Activated CD4-positive, alpha-beta T cell treated with anti-CD3 and anti-CD28 coated beads for 4 hours (primary cell): ENCODE measurements at places on chromosomes 6 and 20.

- DNase-seq = no peak
Measured at GRCh38 chr6:96246563-96246962, 230.8 kb downstream of the FUT9 start.

DNA sequence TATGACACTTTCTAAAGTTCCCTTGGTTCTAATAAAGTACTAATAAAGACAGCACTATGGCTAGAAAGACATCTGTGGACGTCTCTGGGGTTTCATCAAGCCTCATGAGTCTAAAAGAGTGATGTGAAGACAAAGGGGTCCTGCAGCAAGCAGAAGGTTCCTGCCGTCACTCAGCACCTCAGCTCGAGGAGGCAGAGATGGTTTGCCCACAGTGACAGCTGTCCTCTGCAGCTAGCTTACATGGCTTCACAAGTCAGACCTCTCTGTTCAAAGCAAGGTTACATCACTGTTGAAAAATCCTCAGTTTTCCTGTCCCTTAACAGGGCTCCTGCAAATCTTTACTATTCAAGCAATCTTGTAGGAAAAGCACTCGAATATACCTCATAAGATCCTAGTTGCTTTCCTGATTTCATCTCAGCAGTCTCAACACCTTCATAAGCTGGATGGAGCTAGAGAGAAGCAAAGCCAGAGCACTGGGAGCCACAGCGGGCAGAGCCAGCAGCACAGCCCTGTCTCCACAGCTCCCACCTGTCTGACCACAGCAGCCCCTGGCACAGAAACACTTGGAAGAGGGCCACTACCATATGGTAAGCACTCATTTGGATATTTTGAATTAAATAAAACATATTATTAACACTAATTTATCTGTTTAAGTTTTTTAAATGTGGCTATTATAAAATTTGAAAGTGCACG, 202.3 kb downstream of the GMDS start:
- no peak for DNase-seq

GRCh38 chr6:1839361-1839760, 229.6 kb downstream of the FOXC1 start:
- no peak for DNase-seq

GRCh38 chr6:114740547-114740946, 397.7 kb upstream of the HS3ST5 start:
- no peak for DNase-seq

DNA sequence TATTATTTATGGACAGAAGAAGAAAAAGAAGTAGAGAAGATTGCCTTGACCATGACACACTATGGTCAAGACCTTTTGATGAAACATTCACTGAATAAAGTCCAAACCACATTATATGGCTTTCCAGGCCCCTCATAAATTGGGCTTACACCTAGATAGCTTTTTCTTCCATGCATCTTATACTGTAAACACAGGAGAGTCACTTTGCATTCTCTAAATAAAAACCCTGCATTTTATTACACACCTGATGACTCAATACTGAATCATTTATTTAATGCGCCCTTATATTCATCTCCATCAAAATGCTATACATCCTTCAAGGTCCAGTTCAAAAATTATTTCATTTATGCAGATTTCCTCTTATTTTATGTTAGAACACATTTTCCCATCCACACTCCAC, 78.0 kb downstream of the COL21A1 start:
- DNase-seq = no peak

GRCh38 chr6:12007887-12008286, 4.2 kb upstream of the HIVEP1 start:
- no peak for DNase-seq

- DNase-seq = no peak
Measured at GRCh38 chr6:143564484-143565017, 53.0 kb upstream of the FUCA2 start.

- DNase-seq = no peak
Measured at GRCh38 chr6:24009319-24009718, 116.7 kb upstream of the NRSN1 start.

DNA sequence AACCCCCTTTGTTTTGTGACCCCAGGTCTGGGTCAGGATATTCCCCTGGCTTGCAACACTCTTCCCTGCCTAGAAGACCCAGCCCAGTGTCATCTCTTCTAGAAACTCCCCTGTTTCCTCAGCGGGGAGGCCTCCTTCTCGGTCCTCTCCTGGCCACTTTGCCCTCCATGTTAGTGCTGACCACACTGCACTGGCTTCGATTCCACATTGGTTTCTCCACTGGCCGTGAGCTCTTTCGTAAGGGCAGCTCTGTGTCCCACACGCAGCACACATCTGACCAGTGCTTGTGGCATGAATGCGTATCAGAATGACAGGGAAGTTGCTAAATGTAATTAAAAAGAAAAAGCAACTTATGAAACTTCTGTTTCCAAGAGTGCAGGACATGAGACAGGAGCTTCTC, 49.4 kb upstream of the FNDC1 start:
- no peak for DNase-seq

DNA sequence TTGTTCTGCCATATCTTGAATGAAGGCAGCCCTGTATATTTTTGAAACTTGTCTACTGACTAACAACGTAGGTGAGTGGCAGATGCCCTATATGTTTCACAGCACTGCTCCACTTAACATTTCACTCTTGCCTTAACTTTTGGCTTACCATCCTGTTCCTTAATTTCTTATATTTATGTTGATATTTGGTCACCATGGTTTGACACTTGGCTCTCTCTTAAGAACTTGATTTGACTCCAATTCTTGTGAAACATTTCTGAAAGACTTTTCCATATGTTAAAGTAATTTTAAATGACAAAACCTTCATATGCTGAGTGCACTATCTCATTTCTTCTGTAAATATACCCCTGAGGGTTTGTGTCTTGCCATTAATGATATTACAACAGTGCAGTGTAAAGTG, 434.3 kb upstream of the IMPG1 start:
- no peak for DNase-seq

DNA sequence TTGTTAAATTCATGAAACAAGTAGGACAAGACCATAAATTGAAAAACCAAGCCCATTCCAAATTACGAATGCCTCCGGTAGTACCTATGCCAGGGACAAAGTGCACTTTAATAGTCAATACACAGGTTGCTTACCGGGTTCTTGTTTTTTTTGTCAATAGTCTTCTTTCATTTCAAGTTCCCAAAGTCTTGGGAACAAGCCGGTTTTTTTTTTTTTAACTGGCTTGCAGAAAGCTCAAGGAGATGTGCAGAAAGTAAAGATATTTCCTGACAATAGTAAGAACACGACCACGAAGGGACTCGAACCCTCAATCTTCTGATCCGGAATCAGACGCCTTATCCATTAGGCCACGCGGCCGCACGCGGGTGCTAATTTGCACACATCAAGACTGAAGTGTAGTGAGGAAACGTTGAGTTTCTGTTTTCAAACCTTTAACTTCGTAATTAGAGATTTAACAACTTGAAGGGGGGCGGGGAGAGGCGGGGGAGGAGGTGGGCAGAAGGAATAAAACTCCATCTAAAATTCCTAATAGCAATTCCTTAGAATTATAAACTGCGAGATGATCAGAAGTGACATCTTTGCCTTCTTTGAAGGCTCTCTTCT, 181.0 kb downstream of the TRIM27 start:
- no peak for DNase-seq

DNA sequence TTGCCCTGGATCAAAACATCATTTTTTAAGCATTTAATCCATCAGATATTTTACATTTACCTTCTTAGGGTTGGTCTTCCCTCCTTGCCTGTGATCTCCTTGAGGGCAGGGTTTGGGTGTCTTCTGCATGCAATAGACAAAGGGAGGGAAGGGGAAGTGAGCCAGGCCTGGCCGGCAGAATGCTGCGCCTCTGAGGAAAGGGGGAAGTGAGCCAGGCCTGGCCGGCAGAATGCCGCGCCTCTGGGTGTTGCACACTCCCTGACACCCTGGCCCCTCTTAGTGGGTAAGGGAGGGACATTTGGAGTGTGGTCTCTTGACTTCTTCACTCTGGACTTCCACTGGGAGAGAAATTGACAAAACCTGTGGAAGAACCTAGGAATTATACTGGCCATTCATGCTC, 12.4 kb downstream of the PSMF1 start:
- DNase-seq = no peak

- DNase-seq = no peak
Measured at GRCh38 chr6:3527651-3527977, 70.8 kb upstream of the SLC22A23 start.

- no peak for DNase-seq
Measured at GRCh38 chr6:1287103-1287591, 24.8 kb upstream of the FOXQ1 start.

DNA sequence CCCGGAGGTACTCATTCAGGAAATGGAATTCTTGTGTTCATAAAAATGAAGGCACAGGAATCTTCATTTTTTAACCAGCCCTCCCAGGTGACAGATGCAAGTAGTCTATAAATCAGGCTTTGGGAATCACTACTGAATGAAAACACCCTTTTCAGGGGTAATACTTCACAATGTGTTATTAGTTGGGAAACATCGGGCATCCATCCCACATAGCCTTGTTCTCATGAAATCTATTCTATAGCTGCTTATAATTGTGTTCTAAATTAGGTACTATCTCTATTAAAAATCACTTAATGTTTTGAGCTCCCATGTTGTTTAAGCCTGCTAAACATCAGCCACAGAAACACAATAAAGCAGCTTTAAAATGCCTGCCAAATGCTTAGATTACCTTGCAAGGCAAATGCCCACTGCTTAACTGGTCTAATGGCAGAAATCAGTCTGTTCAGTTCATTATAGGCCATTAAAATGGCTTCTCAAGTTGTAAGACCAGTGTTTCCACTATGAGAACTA, 94.9 kb downstream of the L3MBTL3 start:
- DNase-seq = no peak

- no peak for DNase-seq
Measured at GRCh38 chr6:145929037-145929633, 35.0 kb downstream of the SHPRH start.

GRCh38 chr20:53130795-53131194, 158.6 kb downstream of the TSHZ2 start:
- DNase-seq = no peak

- no peak for DNase-seq
Measured at GRCh38 chr20:51199920-51200319, 177.0 kb upstream of the KCNG1 start.

DNA sequence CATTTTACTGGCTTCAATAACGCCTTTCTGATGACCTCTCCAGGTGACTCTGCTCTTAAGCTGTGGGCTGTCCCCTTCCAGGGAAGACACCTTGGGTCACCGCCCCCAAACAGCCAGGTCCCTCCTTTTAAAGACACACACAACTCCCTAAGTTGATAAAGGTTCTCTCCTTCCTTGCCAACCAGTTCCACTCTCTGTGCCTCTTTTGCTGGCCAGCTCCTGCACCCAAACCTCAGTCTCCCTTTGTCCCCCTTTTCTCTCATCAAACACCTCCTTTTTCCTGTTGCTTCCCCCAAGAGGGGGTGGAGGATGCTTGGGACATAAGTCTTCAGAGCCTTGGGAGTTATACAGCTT, 1.0 kb downstream of the NCOA6 start:
- peak; percentile 71 for DNase-seq

- no peak for DNase-seq
Measured at GRCh38 chr20:32034581-32035425, 17.2 kb upstream of the HCK start.

DNA sequence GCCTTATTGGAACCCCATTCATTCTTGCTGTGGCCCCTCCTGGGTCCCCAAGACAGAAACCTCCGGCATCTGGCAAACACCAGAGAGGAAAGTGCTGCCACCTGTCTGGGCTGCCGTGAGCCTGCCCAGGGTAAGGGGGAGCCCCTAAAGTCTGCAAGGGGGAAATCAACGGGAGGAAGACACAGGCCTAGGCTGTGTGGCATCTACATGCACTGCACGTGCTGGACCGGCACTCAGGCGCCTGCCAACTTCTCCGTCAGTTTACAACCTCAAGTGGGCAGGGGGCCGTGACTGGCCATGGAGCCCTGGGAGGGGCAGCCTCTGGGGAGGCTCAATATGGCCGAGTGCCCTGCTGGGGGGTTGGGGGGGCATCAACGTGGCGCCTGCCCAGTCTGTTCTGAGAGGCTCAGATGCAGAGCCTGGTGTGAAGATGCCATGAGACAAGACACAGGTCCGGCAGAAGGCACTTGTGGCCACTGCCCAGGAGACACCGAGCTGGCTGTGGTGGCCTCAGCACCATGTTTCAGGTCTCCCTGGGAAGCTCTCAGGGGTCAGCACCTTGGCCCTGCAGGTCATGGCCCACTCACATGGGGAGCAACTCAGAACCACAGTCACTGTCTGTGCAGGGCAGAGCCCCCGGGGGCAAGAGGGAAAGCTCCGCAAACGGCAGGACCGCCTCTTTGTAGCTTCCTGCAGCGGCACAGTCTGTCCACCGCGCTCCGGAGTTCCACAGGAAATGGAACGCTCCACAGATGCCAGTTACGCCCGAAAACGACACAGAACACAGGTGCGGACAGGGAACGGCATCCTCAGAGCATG, 8.4 kb downstream of the UCKL1 start:
- DNase-seq = no peak

DNA sequence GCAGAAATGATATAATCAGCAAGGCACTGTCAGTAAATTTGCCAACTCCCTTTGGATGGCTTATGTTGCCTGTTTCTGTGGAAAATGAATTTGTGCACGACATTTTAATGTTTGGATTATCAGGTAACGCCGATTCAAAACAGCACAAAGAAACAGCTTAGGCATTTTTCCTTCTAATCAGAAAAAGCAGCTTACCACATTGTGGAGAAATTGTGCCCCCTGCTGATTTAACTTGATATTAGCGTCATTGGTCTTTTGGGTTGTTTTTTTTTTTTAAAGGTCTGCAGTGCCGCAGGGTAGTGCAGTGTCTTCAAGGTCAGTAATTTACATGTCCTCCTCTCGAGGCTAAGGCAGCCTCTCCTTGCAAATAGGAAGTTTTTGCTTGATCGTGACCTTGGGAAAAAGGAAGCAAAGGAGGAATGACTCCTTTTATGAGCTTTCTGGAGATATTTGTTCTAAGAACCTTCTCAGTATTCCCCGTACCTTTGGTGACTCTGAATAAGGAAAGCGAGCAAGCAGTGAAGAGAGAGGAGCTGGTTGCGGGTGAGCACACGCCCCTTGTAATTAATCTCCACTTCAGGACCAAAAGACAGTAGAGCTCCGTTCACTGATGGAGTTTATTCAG, 79.1 kb downstream of the ELOVL4 start:
- peak; percentile 4 for DNase-seq
